Stimulated activated CD4-positive, alpha-beta T cell treated with anti-CD3 and anti-CD28 coated beads, Interleukin-4, amount 100 ng/mL, for 4 hours (primary cell): ENCODE measurements at places on chromosomes 1 and 21.

GRCh38 chr1:37325010-37325409 lies 149.4 kb upstream of the ZC3H12A start:
- no peak for DNase-seq

DNA sequence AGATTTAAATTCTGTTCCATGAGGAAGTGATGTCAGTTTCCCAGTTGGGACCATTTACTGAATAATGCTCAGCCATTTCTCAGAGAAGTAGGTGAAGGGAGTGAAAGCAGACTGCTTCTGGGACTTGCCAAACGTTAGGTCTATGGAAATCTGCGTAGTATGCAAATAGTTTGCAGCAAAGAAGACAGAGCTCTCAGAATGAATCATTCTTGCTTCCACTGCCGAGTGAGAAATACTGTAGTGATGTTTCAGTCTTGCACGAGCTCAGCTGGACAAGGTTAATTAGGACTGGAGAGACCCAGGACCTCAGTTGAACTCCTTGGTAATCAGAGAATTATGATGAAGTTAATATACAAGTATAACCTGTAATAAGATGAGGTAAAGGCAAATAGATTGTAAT lies 317.7 kb upstream of the DAB1 start:
- no peak for DNase-seq

DNA sequence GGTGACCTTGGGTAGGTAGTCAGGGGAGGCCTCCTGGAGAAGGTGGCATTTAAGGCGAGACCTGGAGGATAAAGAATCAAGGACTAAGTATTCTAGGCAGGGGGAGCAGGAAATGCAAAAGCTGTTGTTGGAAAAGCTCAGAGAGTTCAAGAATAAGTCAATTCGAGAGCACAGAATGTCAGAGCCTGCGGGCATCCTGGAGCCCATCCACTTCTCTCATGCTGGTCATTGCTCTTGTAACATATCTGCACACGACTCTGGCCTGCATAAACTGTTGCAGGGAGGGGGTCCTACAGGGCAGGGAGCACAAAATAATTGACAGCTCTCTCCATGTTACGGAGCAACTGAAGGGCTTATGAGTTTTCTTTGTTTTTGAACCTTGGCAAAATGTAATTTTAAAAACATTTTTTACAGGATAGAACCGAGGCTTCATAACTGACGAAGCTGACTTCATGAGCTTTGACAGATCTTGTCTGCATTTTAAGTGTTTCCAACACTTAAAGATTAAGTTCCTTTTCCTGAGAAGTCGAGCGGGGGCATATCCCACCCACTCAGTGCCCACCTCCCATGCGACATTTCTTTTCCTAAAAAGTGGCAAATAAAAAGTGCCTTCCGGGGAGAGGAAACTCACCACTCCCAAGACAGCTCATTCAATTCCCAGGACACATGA lies 4.2 kb downstream of the PLA2G5 start:
- DNase-seq = no peak

GRCh38 chr21:26982767-26983166 lies 15.9 kb upstream of the ADAMTS5 start:
- no peak for DNase-seq

DNA sequence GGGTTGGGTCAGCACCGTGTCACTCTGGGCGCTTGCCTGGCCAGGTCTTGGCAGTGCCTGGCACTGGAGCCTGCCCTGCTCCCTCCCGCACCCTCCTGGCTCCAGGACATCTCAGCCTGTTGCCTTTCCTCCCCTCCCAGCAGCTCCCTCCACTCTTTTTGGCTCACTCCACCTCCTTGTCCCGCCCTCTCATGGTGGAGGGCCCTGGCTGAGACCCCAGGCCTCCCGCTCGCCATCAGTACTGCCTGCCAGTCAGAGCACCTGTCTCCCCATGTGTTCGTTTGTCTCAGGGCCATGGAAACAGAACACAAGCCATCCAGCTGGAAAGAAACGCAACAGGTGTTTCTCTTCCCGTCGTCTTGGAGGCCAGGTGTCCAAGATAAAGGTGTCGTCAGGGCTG lies 61.0 kb downstream of the B3GALT5 start:
- no peak for DNase-seq

GRCh38 chr1:37353871-37354270 lies 120.5 kb upstream of the ZC3H12A start:
- DNase-seq = no peak

DNA sequence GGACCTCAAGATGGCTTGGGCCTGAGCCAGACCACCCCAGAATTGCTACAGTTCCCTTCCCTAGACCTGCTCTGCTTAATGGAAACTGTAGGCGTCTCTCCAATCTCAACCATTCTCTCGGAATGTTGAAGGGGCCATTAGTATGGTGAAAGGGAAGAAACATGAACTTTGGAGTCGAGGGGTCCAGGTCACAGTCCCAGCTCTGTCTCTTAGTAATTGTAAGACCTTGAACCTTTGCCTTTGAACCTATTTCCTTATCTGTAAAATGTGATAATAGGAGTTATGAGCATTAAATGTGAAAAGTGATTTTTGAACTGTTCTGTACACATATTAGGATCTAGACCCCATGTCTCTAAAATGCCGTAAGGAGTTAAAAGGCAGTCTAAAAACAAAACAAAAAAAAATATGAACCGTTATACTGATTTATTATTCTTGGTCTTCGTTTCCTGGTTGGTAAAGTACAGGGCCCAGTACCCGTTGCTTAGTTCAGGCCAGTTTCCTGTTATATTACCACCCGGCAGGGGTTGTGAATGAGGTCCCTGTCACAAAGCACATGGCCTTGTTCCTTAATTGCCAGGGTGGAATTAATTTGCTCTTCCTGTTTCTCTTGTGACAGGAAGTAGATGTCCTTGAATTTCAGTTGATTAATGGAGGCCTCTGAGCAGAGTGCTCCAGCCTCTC lies 42.3 kb downstream of the TCEANC2 start:
- no peak for DNase-seq

DNA sequence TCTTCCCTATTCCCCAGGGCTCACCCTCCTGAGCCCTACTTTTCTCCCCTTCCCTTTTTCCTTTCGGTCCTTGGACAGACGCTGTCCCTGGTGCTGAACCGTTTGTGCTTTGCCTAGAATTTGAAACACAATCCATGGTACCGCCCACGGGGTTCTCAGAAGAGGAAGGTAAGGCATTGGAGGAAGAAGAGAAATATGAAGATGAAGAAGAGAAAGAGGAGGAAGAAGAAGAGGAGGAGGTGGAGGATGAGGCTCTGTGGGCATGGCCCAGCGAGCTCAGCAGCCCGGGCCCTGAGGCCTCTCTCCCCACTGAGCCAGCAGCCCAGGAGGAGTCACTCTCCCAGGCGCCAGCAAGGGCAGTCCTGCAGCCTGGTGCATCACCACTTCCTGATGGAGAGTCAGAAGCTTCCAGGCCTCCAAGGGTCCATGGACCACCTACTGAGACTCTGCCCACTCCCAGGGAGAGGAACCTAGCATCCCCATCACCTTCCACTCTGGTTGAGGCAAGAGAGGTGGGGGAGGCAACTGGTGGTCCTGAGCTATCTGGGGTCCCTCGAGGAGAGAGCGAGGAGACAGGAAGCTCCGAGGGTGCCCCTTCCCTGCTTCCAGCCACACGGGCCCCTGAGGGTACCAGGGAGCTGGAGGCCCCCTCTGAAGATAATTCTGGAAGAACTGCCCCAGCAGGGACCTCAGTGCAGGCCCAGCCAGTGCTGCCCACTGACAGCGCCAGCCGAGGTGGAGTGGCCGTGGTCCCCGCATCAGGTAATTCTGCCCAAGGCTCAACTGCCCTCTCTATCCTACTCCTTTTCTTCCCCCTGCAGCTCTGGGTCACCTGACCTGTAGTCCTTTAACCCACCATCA lies 10.4 kb downstream of the BCAN start:
- DNase-seq = no peak

DNA sequence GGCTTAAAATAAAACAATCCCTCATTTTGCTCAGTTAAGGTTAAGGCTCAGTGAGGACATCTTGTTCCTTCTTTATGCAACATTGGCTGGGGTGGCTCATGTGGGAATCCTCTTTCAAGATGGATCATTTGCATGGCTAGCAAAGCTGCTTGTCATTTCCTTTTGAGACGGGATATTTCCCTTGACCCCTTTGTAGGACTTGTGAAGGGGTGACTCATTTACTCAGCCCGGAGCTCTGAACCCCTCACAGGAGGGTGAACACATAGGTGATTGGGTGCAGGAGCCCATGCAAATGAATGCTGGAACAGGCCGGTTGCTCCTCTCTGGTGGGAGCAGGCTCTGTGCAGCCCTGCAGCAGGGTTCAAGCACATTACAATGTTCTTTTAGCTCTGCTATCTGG lies 15.8 kb upstream of the C8A start:
- no peak for DNase-seq

DNA sequence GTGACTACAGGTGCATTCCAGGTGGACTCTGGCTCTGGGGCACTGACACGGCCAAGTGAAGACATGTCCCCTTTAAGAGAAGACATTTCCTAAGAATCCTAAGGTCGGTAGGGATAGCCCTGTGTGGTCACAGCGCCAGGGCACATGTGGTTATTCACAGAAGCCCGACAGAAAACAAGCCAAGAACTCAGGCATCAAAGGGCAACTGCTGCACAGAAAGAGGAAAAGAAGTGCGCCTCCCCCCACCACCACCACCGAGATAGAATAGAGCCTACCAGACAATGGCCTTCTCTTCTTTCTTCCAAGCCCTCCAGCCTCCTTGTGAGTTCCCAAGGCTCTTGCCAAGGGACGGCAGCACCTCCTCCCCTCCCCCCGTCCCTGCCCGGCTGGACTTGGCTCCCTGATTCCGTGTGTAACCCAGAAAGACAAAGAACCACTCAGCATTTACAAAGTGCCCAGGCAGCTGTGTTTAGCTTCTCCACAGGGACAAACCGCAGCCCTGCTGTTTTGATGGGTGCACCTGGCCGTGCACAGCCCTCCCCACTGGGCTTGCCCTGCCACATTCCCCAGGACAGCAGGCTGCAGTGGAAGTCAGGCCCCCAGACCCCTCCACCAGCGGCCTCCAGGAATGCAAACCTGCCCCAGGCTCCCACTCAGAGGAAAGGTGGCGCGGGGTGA lies 30.2 kb downstream of the TMPRSS2 start:
- no peak for DNase-seq

DNA sequence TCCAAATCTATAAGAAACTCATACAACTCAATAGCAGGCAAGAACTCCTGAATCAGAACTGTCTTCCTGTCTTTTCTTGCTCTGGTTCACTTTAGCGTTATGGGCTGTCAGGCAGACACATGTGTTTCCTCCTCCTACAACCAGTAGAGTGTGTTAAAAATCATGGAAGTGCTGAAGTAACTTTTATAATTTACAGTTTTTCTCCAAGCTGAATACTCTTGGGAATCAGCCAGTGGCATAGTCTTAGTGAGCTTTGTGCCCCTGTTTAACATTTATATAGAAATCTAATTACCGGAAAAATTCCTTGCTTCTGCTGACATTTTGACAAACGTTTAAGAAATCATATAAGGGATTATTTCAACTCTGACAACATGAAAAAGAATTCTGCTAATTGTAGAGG lies 113.1 kb upstream of the RGS18 start:
- DNase-seq = no peak

GRCh38 chr1:159902541-159902940 lies 2.6 kb upstream of the CFAP45 start:
- no peak for DNase-seq

GRCh38 chr1:115465802-115466363 lies 127.8 kb upstream of the NGF start:
- no peak for DNase-seq

DNA sequence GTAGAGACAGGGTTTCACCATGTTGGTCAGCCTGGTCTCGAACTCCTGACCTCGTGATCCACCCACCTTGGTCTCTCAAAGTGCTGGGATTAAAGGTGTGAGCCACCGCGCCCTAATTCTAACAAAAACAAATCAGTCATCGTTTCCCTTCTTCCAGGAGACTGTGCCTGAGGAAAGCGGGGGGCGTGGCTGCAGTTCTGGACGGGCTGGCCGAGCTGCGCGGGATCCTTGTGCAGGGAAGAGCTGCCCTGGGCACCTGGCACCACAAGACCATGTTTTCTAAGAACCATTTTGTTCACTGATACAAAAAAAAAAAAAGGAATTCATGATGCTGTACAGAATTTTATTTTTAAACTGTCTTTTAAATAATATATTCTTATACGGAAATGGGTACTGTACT lies 104.2 kb downstream of the WDR4 start:
- no peak for DNase-seq

DNA sequence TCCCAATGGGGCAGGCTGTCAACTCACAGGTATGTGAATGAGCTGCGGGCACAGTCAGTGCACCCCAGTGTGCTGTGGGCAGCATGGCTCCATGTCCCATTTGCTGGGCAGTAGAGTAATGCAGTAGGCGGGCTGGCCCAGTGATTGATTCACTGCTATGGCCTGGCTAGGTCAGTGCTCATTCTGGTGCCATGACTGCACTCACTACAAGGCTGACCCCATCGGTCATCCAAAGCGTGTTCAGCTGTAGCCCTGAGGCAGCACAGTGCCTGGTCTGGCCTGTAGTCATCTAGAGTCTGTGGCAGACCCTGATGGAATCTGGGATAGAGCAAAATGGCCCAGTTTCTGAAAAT lies 7.4 kb downstream of the HYI start:
- DNase-seq = no peak

DNA sequence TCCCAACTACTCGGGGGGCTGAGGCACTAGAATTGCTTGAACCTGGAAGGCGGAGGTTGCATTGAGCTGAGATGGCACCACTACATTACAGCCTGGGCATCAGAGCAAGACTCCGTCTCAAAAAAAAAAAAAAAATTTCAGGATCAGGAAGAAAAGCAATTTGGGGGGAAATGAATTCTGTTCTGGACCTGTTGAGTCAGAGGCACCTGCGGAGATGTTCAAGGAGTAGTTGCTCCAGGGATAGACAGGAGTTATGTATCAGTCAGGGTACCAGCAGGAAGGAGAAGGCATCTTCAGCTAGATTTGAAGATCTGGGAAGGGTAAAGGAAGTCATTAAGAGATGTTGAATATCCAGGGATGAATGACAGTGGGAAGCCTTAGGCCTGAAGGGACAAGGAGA lies 2.9 kb upstream of the RHBDL2 start:
- no peak for DNase-seq

DNA sequence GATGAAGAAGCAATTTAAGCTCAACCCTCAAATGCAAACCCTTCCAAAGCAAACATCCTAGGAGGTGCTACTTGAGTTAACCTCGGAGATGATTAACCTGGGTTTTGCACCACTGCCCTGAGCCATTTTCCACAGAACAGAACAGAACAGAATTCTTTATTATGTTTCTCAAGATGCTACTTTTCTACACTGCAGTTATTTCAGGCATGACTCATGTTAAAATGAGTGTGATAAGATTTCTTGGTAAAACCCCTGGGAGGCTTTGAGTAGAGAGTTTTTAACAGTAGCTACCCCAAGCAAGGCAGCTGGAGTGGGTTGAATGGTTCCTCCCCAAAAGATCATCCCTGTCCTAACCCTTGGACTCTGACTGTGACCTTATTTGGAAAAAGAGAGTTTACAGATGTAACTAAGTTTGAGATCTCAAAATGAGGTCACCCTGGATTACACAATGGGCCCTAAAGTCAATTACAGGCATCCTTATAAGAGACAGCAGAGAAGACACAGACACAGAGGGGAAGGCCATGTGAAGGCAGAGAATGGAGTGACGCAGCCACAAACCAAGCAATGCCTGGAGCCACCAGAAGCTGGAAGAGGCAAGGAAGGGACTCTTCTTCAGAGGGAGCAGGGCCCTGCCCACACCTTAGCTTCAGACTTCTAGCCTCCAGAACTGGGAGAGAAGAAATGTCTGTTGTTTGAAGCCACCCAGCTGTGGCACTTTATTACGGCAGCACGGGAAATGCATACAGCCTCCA lies 153.4 kb downstream of the ETS2 start:
- no peak for DNase-seq

- no peak for DNase-seq
These were observed 56.8 kb upstream of the GNG12 start for GRCh38 chr1:67889953-67890567.

- no peak for DNase-seq
These were observed 4.6 kb downstream of the ZBTB48 start for GRCh38 chr1:6584126-6585080.

- no peak for DNase-seq
These were observed 125.3 kb upstream of the GREM2 start for GRCh38 chr1:240737298-240737697.
